H1 (cell line): ENCODE measurements at places on chromosomes 2 and 18.

DNA sequence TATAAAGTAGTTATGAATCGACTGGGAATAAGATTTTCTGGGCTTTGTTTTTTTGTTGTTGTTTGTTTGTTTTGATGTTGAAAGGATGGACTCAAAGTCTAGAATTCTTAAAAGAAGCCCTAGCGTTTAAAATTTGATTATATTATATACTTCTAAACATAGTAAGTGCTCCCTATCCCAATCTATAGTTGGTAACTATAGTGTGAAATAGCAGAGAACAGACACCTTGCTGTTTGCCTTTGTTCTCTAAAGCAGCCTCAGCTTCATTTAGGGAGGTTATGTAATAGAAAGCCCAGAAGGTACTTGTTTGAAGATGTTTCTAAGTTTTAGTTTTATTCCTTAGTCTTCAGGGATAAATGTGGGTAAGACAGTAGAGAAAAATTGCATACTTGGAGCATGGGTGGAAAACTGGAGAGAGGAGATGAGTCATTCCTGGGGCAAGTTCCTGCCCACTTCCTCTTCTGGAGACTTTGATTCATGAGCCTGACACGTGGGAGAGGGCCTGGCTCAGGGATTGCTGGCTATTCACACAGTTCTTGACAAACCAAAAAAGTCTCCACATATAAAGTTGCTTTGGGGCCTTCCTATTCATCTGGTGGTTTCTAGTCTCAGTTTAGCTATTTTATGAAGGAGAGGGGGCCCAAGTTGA, 131.9 kb downstream of the MYO1B start:
- DNase-seq = no peak

GRCh38 chr2:72827966-72828646, 2.3 kb upstream of the EXOC6B start:
- DNase-seq = no peak

DNA sequence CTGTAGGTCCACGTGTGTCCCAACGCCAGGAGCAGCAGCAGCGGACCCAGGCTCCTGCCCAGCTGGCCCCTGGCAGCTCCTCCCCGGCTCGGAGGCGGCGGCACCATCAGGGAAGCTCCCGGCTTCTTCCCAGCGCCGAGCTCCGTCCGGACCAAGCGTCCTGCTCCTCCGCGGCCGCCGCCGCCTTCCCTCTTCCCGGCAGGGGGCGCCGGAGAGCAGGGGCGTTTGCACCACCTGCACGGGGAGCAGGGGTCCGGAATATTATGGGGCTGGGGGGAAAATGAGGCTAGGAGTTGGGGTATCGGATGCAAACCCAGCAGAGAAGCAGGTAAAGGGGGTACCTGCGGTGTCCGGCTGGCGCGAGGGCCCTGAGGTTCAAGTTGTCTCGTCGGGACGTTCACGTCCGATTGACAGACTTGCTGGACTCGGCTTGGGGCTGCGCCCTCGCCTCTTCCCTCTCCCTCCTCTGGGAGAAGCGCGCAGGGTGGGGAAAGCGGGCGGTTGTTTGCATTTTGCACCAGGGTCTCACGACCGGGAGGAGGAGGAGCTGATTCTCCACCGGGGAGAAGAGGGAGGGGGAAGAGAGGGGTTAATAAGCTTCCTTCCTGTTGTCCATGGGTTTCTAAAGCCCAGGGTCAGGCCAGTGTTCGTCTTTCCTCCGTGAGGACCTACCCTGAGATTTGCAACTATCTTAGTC, at the start of gene CCBE1:
Gene CCBE1, minus strand, starts transcription at position 188 of the 697 bp plus-strand sequence.
- DNase-seq = peak; percentile 96

GRCh38 chr2:100699131-100699530, 120.8 kb upstream of the NPAS2 start:
- no peak for DNase-seq
